ENCODE measurements at places on chromosomes 4 and X.

- no peak for DNase-seq
Observed at GRCh38 chr4:152513078-152513477, 22.8 kb downstream of the FBXW7 start.

DNA sequence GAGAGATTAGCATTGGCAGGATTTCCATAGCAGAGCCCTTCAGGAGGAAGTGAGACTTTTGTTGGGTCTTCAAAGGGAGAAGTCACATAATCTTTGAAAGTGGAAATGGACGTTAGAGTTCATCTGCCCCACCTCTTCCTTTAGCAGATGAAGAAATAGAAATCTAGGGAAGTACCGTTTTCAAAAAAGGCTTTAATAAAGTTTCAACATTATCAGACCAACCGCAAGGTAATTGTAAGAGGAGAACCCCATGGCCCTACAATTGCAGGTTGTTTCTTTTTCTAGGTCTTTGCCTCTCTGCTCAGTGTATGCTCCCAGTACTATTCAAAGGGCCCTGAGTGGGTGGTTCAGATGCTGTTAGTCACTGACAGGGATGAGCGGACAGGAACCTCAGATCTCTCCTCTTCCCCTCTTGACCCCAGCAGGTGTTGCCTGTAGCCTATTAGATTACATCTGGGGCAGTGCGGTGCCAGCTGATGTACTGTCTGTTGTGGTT, 48.6 kb upstream of the AP1S2 start:
- no peak for DNase-seq

DNA sequence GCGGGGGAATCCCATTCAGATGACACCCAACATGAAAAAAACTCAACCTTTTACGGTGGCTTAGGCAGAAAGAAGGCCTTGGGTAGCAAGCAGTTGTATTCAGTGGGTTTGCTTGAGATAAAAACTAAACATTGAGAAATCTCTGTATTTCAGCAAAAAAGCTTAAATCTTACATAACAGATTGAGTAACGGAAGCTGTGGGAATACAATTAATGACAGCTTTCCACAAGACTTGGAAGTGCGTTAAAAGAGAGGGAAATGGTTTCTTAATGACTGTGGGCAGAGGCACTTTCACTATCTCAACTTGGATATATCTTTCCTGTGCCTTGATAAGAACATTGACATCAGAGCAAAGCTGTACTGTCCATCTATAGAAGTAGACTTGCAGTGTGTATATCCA, 418.5 kb upstream of the HS3ST1 start:
- DNase-seq: no peak

GRCh38 chr4:45475548-45475947, 648.3 kb downstream of the GABRG1 start:
- DNase-seq: no peak

GRCh38 chr4:149825336-149825735, 9.7 kb upstream of the IQCM start:
- peak; percentile 37 for DNase-seq

- DNase-seq: peak; percentile 3
Observed at GRCh38 chr4:26916195-26916594, 55.6 kb downstream of the STIM2 start.

DNA sequence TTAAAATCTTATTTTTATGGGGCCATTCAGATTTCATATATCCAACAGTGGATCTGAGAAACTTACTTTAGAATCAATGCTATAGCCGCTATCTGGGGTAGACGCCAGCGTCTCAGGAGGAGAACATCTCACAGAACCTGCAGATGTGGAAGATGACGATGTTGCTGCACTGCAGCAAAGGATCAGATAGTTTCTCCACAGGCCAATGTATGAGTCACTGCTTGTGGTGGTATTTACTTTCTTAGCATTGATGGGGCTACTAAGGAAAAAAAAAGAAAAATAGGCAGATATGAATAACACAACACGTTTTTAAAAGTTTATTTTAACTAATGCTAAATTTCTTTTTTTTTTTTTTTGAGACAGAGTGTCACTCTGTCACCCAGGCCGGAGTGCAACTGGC, 85.9 kb downstream of the ZAR1 start:
- no peak for DNase-seq
